ENCODE measurements at places on chromosomes 2 and 18.
A peak's percentile ranks its signal among the peaks of the same experiment; 100 is the strongest.

GRCh38 chr18:3793111-3793510 is 343.1 kb downstream of the TGIF1 start:
- no peak for DNase-seq

DNA sequence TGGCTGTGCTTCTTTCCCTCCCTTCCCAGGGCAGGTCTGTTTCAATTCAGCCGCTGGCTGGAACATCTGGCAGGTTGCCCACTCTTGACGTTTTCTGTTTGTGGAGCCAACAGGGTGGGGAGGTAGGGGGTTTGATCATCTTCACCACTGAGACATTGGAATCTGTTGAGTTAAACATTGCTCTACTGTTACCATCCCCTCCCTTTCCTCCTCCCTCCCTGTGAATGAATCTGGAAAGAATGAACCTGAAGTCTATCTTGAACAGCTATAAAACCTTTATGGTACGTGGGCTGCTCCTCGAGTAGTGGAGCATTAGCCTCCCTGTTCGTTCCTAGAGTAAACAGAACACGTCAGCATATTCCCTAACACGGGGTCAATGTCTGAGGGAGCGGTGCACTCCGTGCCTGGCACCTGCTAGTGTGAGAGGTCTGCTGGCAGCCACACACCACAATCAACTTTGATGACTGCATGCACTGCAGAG is 249.9 kb upstream of the RBBP8 start:
- DNase-seq, result no peak

GRCh38 chr18:50232419-50232818 is 33.9 kb downstream of the CFAP53 start:
- no peak for DNase-seq

GRCh38 chr18:13221869-13222855 is 3.6 kb downstream of the LDLRAD4 start:
- no peak for DNase-seq

DNA sequence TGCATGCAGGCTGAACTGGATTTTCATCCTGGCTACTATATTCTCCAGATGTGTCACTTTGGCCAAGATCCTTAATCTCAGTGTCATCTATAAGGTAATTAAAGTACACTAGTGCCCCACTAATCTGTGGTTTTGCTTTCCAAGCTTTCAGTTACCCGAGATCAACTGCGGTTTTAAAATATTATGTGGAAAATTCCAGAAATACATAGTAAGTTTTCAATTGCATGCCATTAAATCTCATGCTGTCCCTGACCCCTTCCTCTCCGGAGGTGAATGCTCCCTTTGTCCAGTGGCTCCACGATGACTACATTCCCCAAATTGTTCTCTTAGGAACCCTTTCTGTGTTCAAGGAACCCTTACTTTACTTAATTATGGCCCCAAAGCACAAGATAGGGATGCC is 5.3 kb upstream of the TYMS start:
- no peak for DNase-seq

DNA sequence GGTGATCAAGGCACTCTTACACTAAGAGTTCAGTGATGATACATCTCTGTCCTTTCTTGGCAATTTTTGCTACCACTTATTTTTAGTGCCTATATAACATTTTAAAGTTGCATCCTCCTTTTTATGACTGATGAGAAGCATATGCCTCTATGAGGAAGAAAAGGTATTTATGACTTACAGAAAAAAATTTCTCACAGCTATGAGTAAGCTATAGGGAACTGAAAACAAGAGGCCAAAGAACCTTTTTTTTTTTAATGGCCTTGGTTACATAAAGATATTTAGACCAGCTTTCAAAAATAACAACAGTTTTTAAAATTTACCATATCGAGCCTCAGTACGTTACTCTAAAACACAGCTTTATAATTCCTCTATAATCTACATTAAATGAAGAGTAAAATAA is 21.3 kb downstream of the MBD5 start:
- no peak for DNase-seq

- DNase-seq, result no peak
These were observed 5.0 kb upstream of the GPR35 start for GRCh38 chr2:240620149-240620731.

GRCh38 chr2:176187200-176187898 is 1.1 kb upstream of the HOXD1 start:
- peak; percentile 32 for DNase-seq

GRCh38 chr2:238900511-238900910 is 52.6 kb downstream of the TWIST2 start:
- no peak for DNase-seq

Measured in NCI-H524 treated with DMSO at 0.1 percent for 48 hours (cell line).